Inflammatory macrophage treated with lipopolysaccharide for 1 hour (primary cell): ENCODE measurements at places on chromosomes 13 and 19.

DNA sequence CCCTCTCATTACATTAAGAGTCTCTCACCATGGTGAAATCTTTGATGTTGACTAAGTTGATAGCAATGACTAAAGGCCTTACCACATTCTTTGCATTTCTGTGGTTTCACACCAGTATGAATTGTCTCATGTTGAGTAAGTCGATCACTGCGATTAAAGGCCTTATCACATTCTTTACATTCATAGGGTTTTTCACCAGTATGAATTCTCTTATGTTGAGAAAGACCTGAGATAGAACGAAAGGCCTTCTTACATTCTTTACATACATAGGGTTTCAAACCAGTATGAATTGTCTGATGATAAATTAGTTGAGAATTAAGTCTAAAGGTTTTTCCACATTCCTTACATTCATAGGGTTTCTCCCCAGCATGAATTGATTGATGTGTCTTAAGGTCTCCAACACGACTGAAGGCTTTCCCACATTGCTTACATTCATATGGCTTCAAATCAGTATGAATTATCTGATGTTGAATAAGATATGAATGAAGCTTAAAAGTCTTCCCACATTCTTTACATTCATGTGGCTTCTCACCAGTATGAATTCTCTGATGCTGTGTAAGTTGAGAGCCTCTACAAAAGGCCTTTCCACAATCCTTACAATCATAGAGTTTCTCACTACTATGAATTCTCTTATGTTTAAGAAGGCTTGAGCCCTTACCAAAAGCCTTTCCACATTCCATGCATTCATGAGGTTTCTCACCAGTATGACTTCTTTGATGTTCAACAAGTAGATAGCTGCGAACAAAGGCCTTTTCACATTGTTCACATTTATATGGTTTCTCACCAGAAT is 45.6 kb downstream of the ZNF283 start:
- no peak for DNase-seq

DNA sequence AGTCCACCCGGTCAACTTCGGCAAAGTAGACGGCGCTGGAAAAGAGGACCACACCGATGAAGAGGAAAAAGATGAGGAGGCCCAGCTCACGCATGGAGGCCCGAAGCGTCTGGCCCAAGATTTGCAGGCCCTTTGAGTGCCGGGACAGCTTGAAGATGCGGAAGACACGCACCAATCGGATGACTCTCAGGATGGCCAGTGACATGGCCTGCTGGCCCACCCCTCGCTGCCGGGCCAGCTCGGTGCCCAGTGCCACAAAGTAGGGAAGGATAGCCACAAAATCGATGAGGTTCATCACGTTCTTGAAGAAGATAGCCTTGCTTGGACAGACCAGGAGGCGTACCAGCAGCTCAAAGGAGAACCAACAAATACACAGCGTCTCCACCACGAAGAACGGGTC is 2.1 kb downstream of the KCNA7 start:
- DNase-seq, result no peak

DNA sequence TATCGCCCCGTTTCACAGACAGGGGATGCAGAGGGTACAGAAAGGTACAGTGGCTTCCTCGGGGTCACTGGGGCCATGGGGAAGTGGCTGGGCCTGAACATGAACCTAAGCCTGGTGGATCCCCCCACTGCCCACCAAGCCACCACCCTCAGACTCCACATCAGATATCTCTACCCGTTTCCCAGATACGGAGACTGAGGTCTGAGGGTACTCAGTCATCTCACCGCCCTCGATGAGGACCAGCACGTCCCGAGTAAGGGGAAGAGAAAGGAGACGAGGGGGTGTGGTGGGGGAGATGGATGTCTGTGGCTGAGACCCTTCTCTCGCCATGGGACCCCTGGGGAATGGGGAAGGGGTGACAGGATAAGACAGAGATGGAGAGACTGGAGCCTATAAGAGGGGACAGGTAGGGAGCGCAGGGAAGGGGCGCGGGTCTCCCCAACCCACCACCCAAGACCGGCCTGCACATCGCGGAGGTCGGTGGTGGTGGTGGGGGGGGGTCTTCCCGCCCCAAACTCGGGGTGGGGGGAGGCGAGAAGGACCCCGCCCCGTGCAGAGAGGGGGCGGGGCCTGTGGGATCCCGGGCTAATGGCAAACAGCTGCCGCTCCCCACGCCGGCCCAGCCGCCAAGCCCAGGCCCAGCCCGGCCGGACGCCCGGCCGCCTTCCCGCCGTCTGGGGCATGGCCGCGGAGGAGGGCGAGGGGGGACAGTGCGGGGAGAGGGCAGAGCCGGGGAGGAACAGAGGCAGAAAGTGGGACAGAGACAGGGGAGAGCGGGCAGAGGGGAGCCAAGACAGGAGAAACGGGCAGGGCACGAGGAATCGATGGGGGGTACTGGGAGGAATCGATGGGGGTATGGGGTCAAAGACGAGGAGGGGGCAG is 698 bp downstream of the KANK2 start:
- no peak for DNase-seq

DNA sequence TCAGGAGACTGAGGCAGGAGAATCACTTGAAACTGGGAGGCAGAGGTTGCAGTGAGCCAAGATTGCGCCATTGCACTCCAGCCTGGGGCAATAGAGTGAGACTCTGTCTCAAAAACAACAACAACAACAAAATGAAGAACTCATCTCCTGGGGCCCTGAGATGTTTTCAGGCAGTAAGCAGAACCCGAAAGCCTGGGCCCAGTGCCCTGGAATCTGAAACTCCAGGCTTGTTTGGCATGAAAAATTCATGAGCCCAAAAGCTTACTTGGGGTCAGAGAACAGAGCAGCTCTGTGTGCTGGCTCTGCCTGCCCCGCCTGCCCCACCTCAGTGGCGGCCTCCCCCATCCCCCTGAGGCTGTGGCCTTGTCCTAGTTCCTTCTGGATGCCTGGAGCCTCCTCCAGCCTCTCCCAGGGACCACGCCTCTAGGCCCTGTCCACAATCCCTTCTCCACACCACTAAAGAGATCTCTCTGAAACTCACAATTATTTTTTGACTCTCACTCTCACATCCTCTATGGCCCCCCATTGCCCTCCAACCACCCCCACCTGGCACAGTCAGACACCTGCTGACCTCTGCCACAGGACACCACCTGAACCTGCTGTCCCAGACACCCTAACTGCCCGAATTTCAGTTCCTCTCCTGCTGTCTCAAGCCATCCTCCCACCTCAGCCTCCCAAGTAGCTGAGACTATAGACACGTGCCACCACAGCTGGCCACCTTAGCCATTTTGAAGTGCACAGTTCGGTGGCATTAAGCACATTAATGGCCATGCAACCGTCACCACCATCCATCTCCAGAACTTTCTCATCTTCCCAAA is 6.9 kb upstream of the AP1M2 start:
- no peak for DNase-seq

- peak; percentile 77 for DNase-seq
These were observed 9.9 kb upstream of the RCBTB2 start for GRCh38 chr13:48542581-48543341.
